ENCODE measurements at places on chromosomes 3 and 15.

GRCh38 chr3:73622091-73622805 lies 2.5 kb downstream of the PDZRN3 start:
- DNase-seq = no peak

DNA sequence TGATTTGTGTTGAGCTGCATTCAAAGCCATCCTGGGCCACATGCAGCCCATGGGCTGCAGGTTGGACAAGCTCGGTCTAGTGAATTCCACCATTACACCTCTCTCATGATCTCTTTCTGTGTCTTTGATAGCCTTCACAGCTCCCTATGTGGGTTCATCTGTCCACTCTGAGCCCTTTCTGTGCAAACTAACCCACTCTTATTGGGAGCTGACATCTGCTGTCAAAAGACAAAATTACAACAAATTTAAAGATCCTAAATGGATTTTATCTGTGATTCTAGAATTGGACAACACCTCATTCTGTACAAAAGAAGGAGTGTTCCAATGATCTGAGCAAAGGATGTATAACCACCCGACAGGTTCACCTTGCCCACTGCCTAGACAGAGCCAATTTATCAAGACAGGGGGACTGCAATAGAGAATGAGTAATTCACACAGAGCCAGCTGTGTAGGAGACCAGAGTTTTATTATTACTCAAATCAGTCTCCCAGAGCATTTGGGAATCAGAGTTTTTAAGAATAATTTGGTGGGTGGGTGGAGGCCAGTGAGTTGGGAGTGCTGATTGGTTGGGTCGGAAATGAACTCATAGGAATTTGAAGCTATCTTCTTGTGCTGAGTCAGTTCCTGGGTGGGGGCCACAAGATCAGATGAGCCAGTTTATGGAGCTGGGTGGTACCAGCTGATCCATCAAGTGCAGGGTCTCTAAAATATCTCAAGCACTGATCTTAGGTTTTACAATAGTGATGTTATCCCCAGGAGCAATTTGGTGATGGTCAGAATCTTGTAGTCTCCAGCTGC lies 2.6 kb upstream of the XYLB start:
- DNase-seq = no peak

DNA sequence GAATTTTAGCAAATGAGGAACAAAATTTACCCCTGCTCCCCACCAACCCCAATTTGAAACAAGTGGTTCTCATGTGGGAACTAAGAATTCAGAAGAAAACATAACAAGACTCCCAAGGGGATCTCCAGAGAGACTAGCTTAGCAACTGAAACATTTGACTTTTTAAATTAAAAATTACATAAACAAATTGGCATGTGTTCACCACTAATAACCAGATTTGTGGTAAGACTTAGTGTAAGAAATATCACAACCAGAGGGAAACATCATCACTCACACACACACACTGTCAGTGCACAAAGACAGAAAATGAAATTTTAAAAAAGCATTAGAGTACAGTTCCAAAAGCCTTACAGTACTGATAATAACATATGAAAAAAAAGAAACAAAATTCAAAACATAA lies 348.8 kb downstream of the CGGBP1 start:
- DNase-seq = no peak

- DNase-seq = no peak
Measured at GRCh38 chr15:46764851-46765250, 952.5 kb upstream of the SEMA6D start.
